ENCODE measurements at places on chromosomes 11 and 22. TPM values are rescaled to one million over a fixed set of nuclear protein-coding genes. Genes with fewer than 3 reads are reported as not detected.

ANO9 gene
- 28.2 TPM for total RNA-seq

DNA sequence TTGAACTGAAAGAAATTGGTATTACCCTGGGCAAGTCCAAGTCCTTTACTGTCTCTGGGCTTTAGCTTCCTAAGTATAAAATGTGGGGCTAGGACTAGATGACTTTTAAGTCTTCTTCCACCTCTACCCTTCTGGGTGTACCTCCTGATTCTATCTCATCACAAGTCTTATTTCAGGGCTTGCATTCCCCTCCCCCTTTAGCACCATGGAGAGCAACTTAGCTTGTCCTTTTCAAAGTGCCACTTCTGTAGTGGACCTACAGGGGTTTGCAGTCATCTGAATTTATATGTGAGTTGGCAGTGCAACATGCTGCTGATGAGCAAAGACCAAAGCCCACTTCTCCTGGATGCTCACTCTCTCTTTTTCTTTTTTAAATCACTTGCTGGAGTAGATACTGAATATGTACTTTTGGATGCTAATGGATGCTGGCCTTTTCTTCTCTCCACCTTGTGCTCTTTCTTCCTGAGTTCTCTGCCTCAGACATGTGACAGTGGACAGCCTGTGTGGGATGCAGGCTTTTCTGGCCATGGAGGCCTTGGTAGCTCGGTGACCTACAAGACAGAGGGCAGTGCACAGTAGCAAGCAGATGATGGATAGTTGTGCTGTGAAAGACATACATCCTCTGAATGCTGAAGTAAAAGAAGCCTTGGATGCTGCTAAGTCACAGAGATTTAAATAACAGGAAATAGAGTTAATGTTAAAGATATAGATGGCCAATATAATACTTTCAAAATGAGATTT, 185.0 kb downstream of the NELL1 start:
- DNase-seq, result no peak

DNA sequence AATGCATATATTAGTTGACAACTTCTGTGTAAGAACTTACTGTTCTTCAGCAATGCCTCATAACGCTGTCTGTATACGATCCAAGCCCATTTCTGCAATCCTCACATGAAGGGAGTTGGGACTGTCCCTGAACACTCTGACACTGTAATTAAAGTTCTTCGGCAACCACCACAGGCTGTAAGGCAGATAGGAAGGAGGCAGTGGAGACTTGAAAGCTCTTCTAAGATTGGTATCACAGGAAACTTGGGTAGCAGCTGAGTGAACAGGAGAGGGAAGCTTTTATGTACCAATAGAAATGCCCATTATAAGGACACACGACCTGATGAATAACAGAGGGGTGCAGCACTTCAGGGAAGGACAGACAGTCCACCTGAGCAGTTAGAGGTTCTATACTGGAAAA, 12.0 kb upstream of the GAB2 start:
- DNase-seq, result no peak

DNA sequence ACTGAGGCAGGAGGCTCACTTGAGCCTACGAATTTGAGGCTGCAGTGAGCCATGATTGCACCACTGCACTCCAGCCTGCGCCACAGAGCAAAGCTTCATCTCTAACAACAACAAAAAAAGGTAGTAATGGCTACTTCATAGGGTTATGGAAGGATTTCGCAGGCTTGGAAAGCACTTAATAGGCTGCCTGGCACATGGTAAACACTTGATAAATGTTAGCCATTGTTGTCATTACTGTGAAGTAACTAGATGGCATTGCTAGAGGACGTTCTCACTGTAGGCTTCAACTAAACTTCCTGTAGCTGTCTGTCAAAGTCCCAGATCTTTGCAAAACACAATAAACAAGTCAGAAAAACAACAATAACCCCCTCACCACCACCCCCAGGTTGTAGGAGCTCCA, 357.2 kb upstream of the NARS2 start:
- no peak for DNase-seq

DNA sequence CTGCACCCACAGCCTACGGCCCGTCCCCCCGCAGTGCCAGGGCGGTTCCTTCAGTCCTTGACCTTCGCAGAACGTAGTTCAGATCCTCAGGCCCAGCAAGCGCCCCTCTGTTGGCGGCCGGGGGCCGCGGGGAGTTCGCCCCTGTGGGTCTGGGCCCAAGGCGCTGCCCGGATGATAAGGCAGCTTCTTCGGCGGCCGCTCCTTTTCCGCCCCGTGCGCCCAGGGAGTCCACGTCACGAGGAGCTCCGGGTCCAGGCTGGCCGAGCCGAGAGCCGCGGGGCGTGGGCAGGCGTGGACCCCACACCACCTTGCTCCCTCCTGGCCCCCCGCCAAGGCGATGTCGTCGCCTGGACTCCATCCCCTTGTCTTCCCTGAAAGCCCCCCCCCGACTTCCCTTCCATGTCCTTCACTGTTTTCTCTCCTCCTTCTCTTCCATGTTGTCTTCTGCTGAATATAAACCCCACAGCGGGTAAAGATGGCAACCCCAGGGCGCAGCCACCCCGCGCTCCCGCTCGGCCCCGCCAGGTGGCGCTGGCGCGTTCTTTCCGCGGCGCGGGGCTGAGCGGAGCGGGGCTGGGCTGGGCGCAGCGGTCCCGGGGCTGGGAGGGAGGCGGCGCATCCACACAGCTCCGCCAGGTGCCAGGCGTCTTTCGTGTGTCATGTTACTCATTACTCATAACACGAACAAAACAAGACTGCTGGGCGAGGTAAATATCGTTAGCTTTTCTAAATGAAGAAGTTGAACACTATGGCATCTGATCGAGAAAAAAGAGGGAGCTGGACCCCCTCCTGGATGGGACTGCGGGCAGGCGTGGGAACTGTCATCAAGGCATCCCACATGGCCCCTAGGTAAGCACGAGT, 321.0 kb downstream of the NTM start:
- DNase-seq, result no peak

DNA sequence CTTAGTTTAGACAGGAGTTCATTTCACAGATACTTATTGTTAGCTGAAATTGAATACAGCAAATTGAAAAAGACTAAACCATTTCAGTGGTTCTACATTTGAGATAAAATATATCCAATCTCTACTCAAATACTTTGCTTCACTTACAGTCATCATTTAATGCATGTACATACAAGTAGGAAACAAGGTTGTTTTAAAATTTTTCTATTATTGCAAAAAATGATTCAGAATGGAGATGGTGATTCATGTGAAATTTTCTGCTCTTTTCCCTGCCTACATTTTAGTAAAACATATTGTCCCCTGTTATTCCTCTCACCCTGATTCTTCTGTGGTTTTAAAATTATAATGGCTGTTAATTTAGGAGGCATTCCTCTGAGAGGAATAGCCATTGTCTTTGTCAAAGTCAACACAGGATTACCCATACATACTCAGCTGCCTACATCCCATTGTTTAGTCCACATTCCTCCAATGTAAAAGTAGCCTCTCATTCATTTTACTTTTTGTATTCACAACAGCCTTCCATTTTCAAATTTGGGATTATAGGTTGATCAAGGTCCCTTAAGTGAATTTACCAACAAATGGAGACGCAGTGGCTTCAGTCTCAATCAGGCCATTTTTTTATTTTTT, 60.1 kb downstream of the TRPC6 start:
- no peak for DNase-seq

NLRP10 gene
- total RNA-seq, result not detected

- DNase-seq, result peak; percentile 87
Observed at GRCh38 chr11:76680518-76681425, 10.2 kb upstream of the LRRC32 start.

HTR3B gene
- total RNA-seq, result not detected

- DNase-seq, result peak; percentile 49
Observed at GRCh38 chr11:414318-414857, 411 bp downstream of the SIGIRR start.

GRCh38 chr11:64695548-64695947, 27.4 kb downstream of the NRXN2 start:
- no peak for DNase-seq

- peak; percentile 7 for DNase-seq
Observed at GRCh38 chr11:16632295-16633200, 105.9 kb upstream of the C11orf58 start.

DNA sequence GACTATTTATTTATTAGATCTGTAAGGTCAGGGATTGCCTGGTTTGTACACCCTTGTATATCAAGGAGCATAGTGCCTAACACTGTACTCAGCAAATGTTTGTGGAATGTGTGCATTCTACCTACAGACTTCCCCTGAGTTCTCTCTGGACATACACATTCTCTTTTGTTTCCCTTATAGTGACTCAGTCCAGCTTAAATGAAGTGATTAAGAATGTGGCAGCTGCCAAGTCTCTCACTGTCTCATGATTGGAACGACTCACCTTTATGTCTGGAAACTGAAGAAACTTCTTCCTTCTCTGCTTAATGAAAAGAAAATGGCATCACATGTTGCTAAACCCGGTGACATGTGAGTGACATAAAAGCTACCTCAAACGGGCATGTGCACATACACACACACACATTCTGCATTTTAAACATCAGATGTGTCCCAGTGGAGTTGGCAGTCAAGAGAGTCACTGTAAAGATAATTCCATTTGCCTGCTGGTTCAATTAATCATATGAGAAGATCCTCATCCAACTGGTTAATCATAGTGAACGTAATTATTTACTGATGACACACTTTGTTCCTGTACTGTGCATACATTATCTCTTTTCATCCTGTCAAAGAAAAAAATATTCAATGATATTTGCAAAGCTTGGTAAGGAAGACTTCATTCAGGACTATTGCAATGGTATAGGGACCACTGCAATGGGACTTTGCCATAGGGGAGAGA, 42.8 kb downstream of the GLYAT start:
- no peak for DNase-seq

- DNase-seq, result no peak
Observed at GRCh38 chr22:45444168-45444567, 30.7 kb downstream of the RIBC2 start.

- DNase-seq, result no peak
Observed at GRCh38 chr11:112396076-112396475, 135.4 kb upstream of the PLET1 start.

DCHS1 gene
- total RNA-seq, result 0.53 TPM

GRCh38 chr11:36131721-36132397, 157.4 kb downstream of the COMMD9 start:
- peak; percentile 53 for DNase-seq

PKDREJ gene
- total RNA-seq, result not detected

DNA sequence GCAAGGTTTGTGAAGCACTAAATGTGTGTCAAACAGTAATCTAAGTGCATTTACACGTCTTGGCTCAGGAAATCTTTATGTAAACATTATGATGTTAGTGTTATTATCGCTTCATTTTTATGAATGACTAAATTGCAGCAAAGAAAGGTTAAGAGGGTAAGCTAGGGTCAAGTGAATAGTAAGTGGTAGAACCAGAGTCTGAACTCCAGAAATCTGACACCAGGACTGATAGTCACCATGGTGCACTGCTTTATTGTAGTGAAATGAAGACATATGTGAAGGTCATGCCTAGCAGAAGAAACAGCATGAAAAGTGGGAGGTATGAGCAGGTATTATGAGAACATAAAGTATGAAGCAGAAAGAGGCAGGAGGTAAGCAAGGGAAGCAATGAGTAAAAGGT, 368.7 kb upstream of the TENM4 start:
- DNase-seq, result no peak

DNA sequence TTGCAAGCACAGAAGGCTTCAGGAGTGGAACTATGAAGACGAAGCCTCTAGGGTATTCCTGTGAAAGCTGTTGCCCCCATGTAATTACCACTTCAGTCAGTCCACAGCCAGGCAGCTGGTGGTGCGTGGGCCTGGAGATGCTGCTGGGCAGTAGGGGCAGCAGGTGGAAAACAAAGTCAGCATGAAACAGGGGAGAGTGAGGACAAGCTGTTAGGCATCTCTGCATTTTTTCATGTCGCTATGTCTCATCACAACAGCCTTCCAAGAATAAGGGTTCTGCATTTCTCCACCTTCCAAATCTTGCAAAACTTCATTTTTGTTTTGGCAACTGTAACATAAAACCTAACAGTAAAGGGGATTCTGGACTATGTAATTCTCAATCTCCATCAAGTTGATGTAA, 757.5 kb downstream of the NELL1 start:
- no peak for DNase-seq

LYVE1 gene
- total RNA-seq, result not detected

DNA sequence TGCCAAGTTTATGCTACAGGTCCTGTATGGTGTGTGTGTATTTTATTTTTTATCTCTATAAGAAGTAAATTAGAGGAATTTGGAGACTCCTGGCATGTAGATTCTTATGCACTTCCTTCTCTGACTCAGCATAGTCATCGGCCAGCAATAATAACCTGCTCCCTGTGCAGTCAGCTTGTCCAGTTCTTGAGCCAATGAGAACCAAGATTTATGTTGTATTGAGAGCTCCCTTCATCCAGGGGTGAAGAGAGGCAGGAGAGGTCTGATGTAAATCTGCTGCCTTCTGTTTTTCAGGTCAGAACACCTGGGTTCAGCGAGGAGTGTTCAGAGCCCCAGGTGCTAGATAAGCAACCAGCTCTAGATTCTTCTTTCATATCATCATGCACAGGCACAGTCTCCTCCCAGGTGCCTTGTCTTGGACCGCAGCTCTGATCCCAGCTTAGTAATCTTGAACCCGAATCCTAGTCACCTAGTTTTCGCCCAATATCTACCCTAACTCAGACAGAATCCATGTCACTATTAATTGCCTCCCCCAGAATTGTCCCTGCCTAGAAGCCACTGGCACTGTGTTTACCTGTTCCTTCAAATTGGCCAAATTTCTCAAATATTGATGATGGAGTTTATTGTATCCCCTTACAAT, 328.2 kb upstream of the NCAM1 start:
- no peak for DNase-seq

DNA sequence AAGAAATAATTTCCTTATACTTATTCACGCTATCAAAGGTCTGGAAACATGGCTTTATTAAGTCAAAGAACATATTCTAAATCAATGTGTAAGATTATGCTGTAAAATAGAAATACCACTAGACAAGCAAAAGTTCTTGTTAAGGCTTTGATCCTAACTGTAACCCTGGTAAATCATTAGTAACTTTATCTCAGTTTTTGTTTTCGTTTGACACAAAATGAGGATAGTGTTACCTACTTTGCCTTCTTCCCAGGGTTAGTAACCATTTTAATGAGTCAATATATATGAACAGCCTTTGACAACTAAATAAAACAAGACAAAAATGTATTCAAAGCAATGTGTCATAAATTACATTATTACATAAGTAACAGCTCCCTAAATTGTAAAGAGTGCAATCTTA, 1336.3 kb downstream of the FAM181B start:
- DNase-seq, result no peak

- DNase-seq, result peak; percentile 64
Observed at GRCh38 chr22:22604326-22605073, 39.9 kb upstream of the GGTLC2 start.

- no peak for DNase-seq
Observed at GRCh38 chr11:6629892-6630631, 10.8 kb upstream of the TPP1 start.
